Renal cortical epithelial cell (primary cell): ENCODE measurements at places on chromosomes 7 and 10. TPM values are rescaled to one million over a fixed set of nuclear protein-coding genes. Genes with fewer than 3 reads are reported as not detected.

- no peak for DNase-seq
Measured at GRCh38 chr10:14660831-14661230, 113.9 kb downstream of the FAM107B start.

Gene GTF2IRD2
- 1.4 and 6.4 TPM in 2 replicates for total RNA-seq

- no peak for DNase-seq
Measured at GRCh38 chr10:114375047-114375446, 29.3 kb downstream of the AFAP1L2 start.

- no peak for DNase-seq
Measured at GRCh38 chr7:112149734-112150133, 56.5 kb downstream of the DOCK4 start.

Gene GCK
- total RNA-seq = 0.10 TPM in 1 of 2 replicates, not detected in the other

GRCh38 chr10:4334015-4334414, 492.0 kb upstream of the AKR1E2 start:
- no peak for DNase-seq

Gene HOGA1
- total RNA-seq = 72.3 and 121 TPM in 2 replicates

- DNase-seq = no peak
Measured at GRCh38 chr7:85895835-85896234, 709.0 kb upstream of the SEMA3D start.

Gene THSD7A
- total RNA-seq = 1.6 and 2.5 TPM in 2 replicates

Gene AEBP1
- total RNA-seq = 3.5 and 19.0 TPM in 2 replicates

DNA sequence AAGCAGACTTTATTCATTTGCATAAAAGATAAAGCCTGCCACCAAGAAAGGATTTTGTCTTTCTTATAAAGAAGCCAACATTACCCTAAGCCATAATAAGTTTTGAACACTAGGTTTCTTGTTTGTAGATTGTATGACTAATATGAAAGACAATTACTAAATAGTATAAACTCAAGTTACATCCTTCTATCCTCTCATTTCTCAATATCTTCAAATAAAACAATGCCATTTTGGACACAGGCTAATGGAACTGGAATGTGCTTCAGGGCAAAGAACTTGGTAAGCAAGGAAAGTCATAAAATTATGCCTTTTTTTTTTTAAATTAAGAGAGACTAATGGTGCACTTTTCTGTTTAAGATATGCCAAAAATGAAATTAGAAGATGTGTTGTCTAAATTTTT, 137.7 kb downstream of the DKK1 start:
- peak; percentile 87 for DNase-seq

DNA sequence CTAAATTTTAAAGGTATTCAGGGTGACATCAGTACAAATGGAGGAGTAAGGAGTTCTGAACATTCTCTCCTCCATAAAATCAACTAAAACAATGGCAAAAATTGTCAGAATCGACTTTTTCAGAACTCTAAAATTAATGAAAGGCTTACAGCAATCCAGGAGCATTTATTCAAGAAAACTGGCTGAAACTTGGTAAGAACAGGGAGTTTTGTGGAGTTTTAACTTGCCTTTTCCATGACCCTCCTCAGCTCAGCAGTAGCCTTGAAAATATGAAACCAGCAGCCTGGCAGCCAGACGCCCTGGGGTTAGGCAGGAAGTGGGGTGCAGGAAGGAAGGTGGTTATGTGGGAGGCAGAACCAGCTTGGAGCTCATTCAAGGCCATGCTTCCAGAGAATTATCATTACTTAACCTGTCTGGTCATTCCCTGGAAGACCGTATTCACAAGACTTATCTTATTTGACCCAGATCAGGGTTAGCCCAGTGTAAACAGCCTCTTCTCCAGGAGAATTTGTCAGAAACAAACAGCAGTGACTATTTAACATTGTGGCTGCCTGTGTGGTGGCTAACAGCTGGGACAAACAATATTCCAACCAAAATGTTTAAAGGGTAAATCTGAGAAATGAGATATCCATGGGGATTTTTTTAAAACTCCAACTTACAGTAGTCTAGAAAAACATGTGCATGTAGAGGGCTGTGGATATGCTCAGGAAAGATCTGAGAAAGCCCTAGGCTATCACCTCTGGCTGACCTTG, 75.7 kb upstream of the MACROH2A2 start:
- DNase-seq = no peak

GRCh38 chr10:115026056-115026745, 67.0 kb upstream of the ATRNL1 start:
- DNase-seq = no peak

- DNase-seq = no peak
Measured at GRCh38 chr10:120521880-120522279, 64.9 kb downstream of the PLPP4 start.

GRCh38 chr10:11746883-11747539, 4.8 kb downstream of the ECHDC3 start:
- no peak for DNase-seq

GRCh38 chr10:70052462-70053217, at the start of gene MACROH2A2:
MACROH2A2 (plus strand) TSS chr10:70052846; CDS start chr10:70075659, 22,813 bp downstream.
- peak; percentile 48 for DNase-seq

- no peak for DNase-seq
Measured at GRCh38 chr7:25500393-25500921, 272.2 kb upstream of the NPVF start.

Gene FBXL13
- 3.5 and 4.3 TPM in 2 replicates for total RNA-seq

Gene NCF1
- total RNA-seq = 0.10 TPM in 1 of 2 replicates, not detected in the other

GRCh38 chr10:84160663-84161362, 12.8 kb upstream of the GPR15LG start:
- DNase-seq = no peak

GRCh38 chr7:99380032-99380822, 5.7 kb downstream of the ARPC1B start:
- DNase-seq = no peak

DNA sequence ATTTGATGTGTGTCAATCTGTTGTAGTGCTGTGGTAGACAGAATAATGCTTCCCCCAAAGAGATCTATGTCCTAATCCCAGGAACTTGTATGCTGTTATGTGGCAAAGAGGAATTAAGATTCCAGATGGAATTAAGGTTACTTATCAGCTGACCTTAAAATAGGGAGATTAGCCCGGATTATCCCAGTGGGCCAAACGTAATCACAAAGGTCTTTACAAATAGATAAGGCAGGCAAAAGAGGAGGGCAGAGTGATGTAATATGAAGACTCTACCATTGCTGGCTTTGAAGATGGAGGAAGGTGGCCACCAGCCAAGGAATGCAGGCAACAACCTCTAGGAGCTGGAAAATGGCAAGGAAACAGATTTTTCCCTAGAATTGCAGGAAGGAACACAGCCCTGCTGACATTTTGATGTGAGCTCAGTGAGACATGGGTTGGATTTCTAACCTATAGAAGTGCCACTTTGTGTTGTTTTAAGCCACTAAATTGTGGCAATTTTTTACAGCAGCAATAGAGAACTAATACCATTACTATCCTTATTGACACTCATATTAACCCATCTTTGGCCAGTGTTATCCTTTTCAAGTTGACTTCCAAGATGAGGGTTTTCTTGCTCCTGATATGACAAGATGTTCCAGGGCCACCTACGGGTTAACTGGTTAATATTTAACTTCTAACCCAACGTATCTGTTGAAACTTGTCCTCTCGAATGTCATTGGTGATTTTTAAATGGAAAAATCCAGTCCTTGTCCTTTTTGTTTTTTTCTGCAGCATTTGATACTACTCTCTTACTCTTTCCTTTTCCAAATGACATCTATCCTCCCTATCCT, 29.3 kb downstream of the CYCS start:
- no peak for DNase-seq

- no peak for DNase-seq
Measured at GRCh38 chr7:1853986-1854865, 184.1 kb downstream of the ELFN1 start.

DNA sequence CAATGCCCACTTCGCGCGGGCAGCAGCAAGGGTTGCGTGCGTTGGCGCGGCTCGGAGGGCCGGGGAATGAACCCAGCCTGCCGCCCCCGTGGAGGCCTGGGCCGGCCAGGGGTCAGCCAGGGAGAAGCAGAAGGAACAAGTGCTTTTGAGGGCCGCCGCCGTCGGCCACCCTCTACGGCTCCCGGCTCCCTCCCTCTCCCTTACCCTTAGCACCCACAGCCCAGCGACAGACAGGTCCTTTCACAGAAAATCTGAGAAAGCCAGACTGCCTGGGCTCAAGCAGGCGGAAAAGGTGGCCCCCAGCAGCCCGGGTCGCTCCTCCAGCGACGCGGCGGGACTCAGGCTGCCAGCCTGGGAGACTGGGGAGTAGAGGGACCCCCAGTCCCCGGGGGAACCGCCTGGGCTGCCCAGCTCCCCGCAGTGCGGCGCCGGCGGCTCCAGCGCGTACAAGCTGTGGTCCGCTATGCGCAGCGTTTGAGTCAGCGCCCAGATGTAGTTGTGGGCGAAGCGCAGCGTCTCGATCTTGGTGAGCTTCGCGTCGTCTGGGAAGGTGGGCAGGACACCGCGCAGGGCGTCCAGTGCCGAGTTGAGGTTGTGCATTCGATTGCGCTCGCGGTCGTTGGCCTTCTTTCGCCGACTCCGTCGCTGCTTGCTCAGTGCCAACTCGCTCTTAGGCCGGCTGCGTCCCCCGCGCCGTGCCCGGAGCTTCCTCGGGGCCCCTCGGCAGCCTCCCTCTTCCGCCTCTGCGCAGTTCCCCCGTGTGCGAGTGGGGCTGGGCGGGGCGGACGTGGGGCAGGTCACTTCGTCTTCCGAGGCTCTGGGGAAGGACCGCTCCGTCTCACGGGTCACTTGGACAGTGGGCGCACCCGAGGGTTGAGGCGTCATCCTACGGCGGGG, 815 bp downstream of the NEUROG3 start:
- DNase-seq = no peak

DNA sequence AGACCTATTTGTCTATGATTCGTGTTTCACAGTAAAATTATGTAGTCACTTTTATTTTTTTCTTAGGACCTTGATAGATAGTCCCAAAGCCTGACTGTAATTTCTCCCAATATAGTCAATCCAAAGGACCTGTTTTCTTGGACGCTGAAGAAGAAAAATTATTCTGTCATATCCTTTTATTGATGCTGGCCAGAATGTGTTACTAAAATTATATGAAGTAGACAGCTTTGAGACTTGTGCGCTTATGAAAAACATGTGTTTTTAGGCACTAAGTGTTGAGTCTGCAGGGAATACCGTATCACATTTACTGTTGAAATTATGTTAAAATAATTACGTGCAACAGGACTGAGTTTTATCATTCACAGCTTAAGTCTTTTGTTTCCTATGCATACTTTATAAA, 17.9 kb downstream of the TES start:
- DNase-seq = no peak

- DNase-seq = no peak
Measured at GRCh38 chr10:131825960-131826650, 74.7 kb upstream of the PPP2R2D start.

DNA sequence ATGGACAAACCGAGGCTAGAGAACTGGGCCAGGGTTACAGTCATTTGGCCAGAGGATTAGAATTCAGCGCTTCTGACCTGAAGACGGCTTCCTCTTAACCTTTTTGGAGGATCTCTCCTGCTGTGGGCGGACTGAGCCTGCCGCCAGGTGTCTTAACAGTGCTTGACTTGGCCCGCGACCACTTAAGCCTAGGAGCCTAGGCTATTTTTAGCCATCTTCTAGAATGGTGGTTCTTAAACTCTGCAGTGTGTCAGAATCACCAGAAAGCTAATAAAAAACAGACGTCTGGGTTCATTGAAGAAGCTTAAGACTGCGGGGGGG, 722 bp downstream of the MDH2 start:
- DNase-seq = no peak

Gene HTRA1
- 11.5 and 27.9 TPM in 2 replicates for total RNA-seq

- DNase-seq = no peak
Measured at GRCh38 chr7:5594616-5595544, 171.2 kb upstream of the TNRC18 start.

Gene SOSTDC1
- total RNA-seq = 11.4 TPM in 1 of 2 replicates, not detected in the other

Gene CCDC146
- 10.8 and 13.2 TPM in 2 replicates for total RNA-seq

- no peak for DNase-seq
Measured at GRCh38 chr10:9449530-9449929, 1395.0 kb downstream of the GATA3 start.

Gene BCAP29
- 63.4 and 116 TPM in 2 replicates for total RNA-seq

DNA sequence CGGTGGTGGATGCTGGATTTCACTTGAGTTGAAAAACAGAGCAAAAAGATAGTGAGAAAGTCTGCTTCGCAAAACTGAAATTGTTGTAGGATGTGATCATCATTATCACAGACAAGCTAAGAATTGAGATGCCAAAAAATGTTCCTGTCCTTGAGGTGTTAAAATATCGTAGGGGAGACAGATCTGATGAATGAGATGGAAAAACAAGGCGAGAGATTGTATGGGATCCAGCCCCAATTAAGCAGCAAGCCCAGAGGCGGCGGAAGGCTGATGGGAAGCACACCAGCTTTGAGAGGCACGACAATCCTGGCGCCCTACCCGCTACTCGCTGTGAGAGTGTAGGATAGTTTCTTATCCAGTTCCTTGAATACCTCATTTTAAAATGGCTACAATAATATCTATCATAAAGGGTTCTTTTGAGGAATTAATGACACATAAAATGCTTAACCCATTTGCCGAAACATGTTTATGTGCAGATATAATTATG, 131.1 kb upstream of the PTN start:
- DNase-seq = no peak

Gene PLAC9
- not detected in 2 replicates for total RNA-seq

Gene PRR15
- total RNA-seq = 10.6 and 11.2 TPM in 2 replicates

DNA sequence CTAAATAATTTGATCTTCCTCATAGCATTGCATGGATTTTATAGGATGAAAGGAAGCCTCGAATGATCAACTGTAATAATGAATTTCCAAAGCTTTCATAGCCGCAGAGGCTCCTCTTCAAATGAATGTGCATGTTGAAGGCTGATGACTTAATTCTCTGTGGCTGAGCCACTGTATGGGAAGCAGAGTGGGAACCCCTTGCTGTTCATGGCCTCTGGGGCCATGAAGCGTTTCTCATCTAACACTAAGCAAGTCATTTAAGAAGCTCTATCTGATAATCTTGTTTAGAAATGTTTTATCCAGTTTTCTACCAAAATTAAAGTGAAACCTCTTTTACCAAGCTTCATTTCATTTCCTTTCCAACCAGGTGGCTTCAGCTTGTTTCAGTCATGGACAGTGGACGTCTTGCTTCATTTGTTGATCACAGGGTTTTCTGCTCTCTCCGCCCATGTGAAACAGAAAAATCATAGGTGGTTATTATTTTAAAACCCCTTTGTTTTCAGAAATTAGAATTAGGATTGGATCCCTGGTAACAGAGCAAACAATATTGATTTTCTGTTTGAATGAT, 10.3 kb upstream of the ADARB2 start:
- DNase-seq = no peak

- DNase-seq = no peak
Measured at GRCh38 chr10:113292086-113292485, 260.8 kb upstream of the HABP2 start.

Gene CYP2E1
- 0.40 and 7.6 TPM in 2 replicates for total RNA-seq

DNA sequence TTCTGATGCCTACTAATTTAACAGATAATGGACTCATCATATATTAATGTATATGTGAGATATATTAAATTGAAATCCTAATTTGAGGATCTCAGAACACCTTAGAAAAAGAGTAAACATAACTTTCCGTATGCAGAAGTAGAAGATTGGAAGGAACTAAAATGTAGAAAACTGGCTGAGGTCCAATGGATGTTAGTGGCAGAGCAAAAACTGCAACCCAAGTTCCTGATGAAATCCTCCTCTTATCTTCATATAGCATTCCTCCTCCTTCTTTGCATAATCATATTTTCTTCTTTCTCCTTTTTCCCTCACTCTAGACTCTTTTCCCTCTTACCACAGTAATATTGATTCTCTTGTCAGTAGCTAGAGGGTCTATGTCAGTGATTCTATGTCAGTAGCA, 6.0 kb downstream of the INA start:
- no peak for DNase-seq
